ENCODE measurements at places on chromosomes 12 and 14.
A peak's percentile ranks its signal among the peaks of the same experiment; 100 is the strongest.

DNA sequence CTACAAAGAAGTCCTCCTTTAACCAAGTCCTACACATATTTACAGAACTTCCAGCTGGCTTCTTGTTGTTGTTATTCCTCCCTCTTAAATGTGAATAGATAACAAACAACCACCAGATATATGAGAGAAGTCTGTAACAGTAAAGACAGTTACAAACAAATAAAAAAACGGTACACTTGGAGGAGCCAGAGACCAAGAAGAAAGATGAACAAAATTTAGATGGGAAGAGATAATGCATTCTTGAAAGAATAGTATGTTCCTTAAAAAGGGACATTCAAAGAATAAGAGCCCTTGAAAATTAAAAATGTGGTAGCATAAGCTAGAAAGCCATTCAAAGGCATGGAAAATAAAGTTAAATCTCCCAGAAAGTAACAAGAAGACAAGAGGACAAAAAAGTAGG is 25.9 kb downstream of the SLCO1A2 start:
- no peak for DNase-seq

GRCh38 chr12:62533087-62533754 is 66.6 kb downstream of the MON2 start:
- DNase-seq = no peak

DNA sequence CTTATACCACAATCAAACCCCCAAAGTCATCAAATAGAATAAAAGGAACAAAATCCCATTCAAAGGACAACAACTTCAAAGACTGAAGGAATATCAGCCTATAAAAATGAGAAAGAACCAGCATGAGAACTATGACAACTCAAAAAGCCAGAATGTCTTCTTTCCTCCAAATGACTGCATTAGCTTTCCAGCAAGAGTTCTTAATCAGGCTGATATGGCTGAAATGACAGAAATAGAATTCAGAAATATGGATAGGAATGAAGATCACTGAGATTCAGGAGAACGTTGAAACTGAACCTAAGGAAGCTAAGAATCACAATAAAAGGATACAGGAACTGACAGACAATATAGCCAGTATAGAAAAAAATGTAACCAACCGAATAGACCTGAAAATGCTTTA is 109.5 kb downstream of the SINHCAF start:
- DNase-seq = no peak

DNA sequence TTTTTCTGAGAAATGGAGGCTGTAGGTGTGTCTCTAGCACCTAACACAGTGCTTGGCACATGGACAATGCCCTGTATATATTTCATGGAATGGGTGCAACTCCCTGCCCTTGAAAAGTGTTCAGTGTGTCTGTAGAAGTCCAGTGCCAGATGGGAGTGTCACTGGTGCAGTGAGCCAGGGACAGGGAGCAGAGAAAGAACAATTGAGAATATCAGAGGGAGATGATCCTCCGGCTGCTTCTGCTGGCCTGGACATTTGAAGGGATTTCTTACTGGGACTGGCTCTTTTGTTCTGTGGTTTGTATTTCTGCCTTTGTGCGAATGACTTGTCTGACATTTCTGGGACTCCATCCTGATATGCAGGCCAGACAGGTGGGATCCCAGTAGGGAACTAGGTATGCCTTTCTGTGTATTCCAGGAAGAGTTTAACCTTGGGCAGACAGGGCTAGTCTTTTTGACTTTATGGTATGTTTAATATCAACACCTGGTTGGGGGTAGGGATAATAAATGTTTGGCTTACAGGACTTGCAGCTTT is 328.0 kb downstream of the NRXN3 start:
- DNase-seq = no peak

- no peak for DNase-seq
Measured at GRCh38 chr12:7116916-7117315, 7.9 kb upstream of the C1RL start.

DNA sequence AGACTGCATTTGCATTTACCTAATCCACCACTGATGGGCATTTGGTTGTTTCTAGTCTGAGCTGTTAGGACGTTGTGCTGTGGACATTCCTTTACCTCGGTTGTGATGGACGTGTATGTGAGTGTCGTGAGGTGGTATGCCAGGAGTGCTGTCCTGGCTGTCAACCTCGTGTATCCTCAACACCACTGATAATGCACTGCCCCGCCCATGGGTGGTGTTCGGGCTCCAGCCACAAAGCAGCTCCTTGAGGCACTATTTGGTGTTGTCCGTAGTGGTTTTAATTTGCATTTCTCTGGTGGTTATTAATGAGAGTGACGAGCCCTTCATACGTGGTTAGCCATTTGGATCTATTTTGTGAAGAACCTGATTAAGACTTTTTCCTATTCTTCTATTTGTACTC is 87.6 kb downstream of the PPP2R5C start:
- DNase-seq = no peak

GRCh38 chr12:53585448-53586125 is 40.6 kb downstream of the ATF7 start:
- DNase-seq = no peak

- peak; percentile 63 for DNase-seq
Measured at GRCh38 chr12:105538880-105539279, 208.4 kb downstream of the C12orf75 start.

GRCh38 chr12:39505023-39505422 is 62.1 kb upstream of the KIF21A start:
- no peak for DNase-seq

DNA sequence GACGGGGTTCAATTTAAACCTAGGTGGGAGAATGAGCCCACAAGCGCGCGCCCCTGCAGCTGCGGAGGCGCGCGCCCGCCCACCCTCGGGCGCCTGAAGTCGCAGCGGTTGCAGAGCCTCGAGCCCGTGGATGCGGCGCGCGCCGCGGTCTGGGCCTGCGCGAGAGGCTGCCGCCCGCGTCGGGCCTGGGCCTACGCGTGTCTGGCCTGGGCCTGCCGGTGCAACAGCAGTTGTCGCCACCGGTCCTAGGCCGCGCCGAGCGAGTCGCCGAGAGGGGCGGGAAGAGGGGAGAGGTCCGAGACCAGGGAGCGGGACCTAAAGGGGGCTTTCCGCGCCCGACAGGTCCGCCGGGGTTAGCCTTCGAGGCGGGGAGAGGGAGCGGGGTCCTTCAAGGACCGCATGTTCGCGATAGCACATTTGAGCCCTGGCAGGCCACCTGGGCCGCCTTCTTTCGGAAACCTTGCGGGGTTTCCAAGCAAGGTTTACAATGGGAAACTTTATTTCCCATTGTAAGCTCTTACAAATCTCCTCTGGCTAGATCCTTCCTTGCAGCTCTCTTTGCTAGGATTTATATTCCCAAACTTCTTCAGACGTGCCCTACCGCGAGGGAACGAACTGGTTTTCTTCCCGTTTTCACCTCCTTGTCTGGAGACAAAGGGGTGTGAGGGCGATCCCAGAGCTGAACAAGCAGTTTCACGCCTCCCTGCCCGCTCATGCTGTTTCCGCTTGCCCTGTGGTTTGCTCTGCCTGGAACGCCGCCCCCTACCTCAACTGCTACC is 6.8 kb downstream of the SIX6 start:
- no peak for DNase-seq

DNA sequence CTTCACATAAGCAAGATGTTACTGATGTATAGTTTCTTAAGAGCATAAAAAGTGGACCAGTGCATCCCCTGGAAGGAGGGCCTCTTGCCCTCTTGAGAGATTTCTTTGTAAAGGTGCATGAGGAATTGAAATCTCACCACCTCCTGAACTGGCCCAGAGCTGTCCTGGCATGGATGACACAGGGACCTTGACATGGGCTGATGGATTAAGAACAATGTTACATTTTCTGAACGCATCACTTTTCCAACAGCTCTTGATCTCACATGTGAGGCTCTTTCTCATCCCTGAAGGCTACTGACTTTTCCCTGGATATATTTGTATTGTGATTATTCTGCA is 360.4 kb downstream of the RGS6 start:
- no peak for DNase-seq
